ENCODE measurements at places on chromosomes 13 and 19. TPM values are rescaled to one million over a fixed set of nuclear protein-coding genes. Genes with fewer than 3 reads are reported as not detected.

DNA sequence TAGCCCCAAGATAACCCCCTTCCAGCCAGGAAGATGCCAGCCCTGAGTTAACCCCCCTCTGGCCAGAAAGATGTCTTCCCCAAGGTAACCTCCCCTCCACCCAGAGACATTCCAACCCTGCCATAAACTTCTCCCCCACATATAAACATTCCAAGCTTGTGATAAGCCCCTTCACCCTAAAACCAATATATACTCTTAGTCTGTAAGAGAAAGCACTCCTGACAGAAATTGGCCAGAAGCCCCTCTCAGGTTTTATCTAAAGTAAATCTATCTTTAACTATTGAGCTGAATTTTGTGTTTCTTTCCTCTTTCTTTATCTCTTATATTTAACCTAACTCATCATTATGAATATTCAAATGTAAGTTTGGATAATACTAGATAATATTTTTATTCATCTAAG lies 1775.8 kb upstream of the MIR17HG start:
- DNase-seq = no peak

GRCh38 chr13:108708921-108709320 lies 79.5 kb downstream of the MYO16 start:
- DNase-seq = no peak

The RASL11A gene
- 34.9 TPM for total RNA-seq

The IL17D gene
- 1.5 TPM for total RNA-seq

- DNase-seq = peak; percentile 41
These were observed 676.2 kb downstream of the GPC5 start for GRCh38 chr13:92074658-92075057.

GRCh38 chr19:35868172-35868822 lies at the start of gene APLP1:
Gene APLP1 (plus strand): TSS chr19:35868574. CDS start chr19:35868637, 63 bp downstream.
- no peak for DNase-seq

- peak; percentile 63 for DNase-seq
These were observed 1.9 kb downstream of the MRPS12 start for GRCh38 chr19:38932425-38933179.

DNA sequence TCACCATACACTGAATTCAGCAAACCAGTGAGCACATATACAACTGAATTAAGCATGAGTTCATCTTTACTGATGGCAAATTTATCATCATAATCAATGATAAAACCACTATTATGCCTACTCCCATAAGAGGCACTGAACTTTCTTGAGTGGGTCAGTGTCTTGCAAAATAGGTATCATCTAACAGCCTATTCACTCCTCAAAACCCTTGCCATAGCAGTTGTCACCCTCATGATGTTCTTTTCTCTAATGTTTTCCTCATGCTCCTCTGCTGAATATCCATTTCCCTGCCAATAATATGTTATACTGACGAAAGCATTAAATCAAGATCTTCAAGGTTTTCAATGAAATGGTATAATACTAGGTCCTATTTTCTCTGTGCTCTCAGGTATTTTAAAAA lies 5.6 kb downstream of the ARGLU1 start:
- no peak for DNase-seq

Measured in mucosa of descending colon (tissue), 3 donors.